Hair follicle dermal papilla cell (primary cell): ENCODE measurements at places on chromosomes 1 and 21. TPM values are rescaled to one million over a fixed set of nuclear protein-coding genes. Genes with fewer than 3 reads are reported as not detected.

The SPRR1B gene
- not detected in 2 replicates for total RNA-seq

The CHIA gene
- not detected in 2 replicates for total RNA-seq

The RAVER2 gene
- 11.2 and 16.6 TPM in 2 replicates for total RNA-seq

The PEX11B gene
- total RNA-seq = 24.7 TPM in 2 replicates

The HSF2BP gene
- 0.97 and 2.3 TPM in 2 replicates for total RNA-seq

The TMEM39B gene
- total RNA-seq = 5.7 and 8.1 TPM in 2 replicates

The AMY1B gene
- total RNA-seq = not detected in 2 replicates

The RAP1GAP gene
- total RNA-seq = 0.16 and 0.24 TPM in 2 replicates

The C1QC gene
- not detected in 2 replicates for total RNA-seq

The OR2T33 gene
- not detected in 2 replicates for total RNA-seq

The FCGR3B gene
- not detected in 2 replicates for total RNA-seq

The BMP8B gene
- total RNA-seq = not detected in 2 replicates

The TSSK3 gene
- 0.61 and 1.6 TPM in 2 replicates for total RNA-seq

The ZNF695 gene
- 0.81 and 1.5 TPM in 2 replicates for total RNA-seq
